ENCODE measurements at places on chromosomes 7 and 10. TPM values are rescaled to one million over a fixed set of nuclear protein-coding genes. Genes with fewer than 3 reads are reported as not detected.

NRP1 gene
- total RNA-seq = 209 TPM

LRGUK gene
- total RNA-seq = 0.48 TPM

SYT15 gene
- total RNA-seq = 5.2 TPM

CDHR3 gene
- 1.4 TPM for total RNA-seq

TBXAS1 gene
- total RNA-seq = 12.6 TPM

Measured in heart left ventricle (tissue), 16 donors.